ENCODE measurements at places on chromosomes 12 and 14.

DNA sequence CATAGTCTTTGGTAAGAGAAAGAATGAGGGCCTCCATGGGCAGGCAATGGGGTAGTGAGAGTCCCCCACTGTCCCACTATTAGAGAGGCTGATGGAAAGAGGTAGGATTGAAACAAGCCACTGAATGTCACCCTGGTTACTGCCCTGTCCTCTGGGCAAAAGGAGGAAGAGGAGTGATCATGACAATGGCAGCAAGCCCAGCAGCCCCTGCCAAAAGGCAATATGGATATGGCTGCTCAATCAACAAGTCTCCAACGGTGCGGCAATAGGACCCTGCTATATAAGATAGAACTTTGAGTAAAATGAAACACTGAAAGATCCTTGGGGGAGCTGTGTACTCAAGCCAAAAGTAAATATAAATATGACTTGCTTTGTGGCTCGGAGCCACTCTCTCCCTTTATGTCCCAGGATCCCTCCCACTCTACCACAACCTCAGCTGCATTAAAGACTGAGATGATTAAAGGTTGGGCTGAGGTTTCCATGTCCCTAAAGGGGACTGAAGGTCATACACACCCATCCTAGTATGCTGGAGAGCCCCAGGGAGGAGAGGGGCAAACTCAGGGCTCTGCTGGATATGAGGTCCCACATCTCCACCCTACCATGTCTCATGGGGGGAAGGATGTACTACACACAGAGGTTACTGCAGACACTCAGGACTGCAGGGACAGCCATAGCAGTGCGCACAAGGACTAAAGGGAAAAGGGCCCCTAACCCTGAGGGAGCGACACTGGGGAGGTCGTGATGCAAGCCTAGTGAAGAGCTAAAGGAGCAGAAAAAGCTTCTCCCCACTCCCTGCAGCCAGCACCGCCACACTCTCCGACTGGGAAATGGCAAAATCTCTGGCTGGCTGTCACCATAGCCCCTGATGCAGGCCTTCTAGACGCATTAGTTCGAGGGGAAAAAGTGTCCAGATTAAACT is 5.9 kb downstream of the POMT2 start:
- DNase-seq, result no peak

GRCh38 chr12:62748941-62749468 is 185.9 kb downstream of the PPM1H start:
- no peak for DNase-seq

DNA sequence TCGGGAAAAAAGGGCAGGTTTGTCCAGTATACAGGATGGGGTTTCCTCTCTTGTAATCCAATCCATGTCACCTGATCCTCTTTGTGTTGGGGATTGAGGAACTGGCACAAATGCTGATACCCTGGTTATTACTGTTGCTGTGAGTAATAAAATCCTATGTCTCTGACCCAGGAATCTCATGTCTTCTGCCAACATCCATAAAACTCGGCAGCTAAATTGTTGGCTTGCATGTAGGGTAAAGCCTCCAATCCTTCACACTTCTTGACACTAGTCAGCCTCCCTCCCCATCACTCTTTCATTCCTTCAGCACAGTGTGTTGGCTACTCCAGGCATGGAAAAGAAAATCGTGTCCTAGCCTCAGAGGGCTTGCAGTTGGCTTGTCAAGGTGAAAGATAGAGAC is 9.2 kb upstream of the NOS1 start:
- DNase-seq, result no peak

- DNase-seq, result no peak
These were observed 265.4 kb downstream of the ADGRD1 start for GRCh38 chr12:131218923-131219669.
